ENCODE measurements at places on chromosomes 3 and 15. TPM values are rescaled to one million over a fixed set of nuclear protein-coding genes. Genes with fewer than 3 reads are reported as not detected.

Gene LRRC31
- not detected for total RNA-seq

Gene C3orf49
- total RNA-seq: not detected

Gene IQCH
- 1.1 TPM for total RNA-seq

Gene DUOXA2
- not detected for total RNA-seq

Gene MYZAP
- total RNA-seq: 0.14 TPM

Gene SI
- not detected for total RNA-seq

Gene BMF
- 5.5 TPM for total RNA-seq

Gene USP13
- 13.0 TPM for total RNA-seq

Gene TMC3
- not detected for total RNA-seq

Gene PTPN23
- 32.7 TPM for total RNA-seq

Gene UNC13C
- total RNA-seq: not detected

Gene GOLGA8T
- not detected for total RNA-seq

Gene CD200R1
- 12.3 TPM for total RNA-seq

Gene CASR
- 0.02 TPM for total RNA-seq

Gene TERC
- total RNA-seq: 2.7 TPM

Gene SLC35A5
- total RNA-seq: 20.0 TPM
